ENCODE measurements at places on chromosomes 13 and 19.
A peak's percentile ranks its signal among the peaks of the same experiment; 100 is the strongest.

GRCh38 chr13:32164622-32165268 lies 133.2 kb downstream of the FRY start:
- peak; percentile 82 for DNase-seq

GRCh38 chr13:86591862-86592261 lies 792.6 kb upstream of the SLITRK6 start:
- no peak for DNase-seq

- no peak for DNase-seq
These were observed 3.8 kb upstream of the SLC7A9 start for GRCh38 chr19:32873247-32873959.

GRCh38 chr19:19493841-19494546 lies 21.4 kb downstream of the TSSK6 start:
- no peak for DNase-seq

GRCh38 chr13:76455960-76456359 lies 430.2 kb downstream of the KCTD12 start:
- no peak for DNase-seq

DNA sequence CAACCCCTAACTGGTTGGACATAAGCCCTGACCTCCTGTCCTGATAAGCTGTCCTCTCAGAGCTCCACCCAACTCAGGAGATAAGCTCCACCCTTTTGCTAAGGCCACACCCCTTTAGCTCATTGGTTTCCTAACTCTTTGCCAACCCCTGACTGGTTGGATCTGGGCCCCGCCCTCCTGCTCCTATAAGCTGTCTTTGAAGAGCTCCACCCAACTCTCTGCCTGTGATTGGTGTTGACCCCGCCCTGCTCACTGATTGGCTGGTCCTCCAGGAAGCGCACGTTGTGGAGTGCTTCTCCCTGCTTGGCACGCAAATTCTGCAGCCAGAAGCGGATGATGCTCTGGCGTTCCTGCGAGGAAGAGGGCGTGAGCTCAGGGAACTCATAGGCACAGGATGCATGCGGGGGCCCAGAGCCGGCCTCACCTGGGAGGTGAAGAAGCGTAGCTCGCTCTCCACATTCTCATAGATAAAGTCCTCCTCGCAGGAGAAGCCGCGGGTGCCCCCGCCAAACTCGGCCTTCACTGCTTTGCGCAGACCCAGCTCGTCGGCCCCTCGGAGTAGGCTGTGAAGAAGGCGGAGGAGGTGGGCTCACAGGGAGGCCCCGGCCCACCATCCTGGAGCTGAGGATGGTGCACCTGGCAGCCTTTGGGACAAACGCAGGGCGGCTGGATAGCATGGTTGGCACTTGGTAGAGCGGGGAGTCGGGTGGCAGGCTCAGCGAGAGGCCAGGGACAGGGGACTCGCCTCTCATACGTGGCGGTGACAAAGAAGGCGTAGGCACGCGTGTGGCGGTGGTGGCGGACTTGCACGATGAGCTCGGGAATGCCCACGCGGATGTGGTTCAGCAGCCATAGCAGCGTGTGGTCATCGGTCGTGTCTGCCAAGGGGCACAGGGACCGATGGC lies 1.7 kb downstream of the ANO8 start:
- DNase-seq: peak; percentile 68

GRCh38 chr13:96273196-96273595 lies 183.3 kb downstream of the HS6ST3 start:
- DNase-seq: no peak

DNA sequence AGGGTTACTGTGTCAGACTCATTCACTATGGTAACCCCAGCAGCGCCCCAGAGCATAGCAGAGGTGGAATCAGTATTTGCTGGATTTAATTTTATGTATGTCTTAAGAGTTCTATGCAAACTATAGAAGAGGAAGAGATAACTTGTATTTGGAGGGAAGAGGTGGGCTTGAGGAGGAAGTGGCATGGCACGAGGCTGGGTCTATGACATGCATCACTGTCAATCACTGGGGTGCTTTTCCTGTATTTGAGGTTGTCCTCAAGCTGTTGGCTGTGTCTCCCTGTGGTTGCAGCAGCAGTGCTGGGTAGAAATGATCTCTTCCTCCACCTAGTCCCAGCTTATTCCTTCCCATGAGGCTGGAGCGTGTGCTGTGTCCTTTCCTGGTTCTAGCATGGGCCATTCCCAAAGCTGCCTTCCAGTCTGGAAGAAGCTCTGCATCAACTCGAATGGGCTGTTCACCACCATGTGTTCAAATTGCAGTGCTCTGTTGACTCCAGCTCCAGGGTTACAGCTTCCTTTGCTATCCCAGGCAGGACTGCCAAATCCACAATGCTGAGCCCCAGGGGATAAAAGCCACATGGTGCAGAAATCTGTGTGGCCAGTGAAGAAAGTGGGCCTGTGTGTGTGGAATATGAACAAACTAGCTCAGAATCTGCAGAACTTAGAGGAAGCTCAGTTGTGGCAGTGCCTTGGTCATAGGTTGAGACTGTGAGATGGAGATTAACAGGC lies 73.1 kb upstream of the MTIF3 start:
- DNase-seq: no peak

DNA sequence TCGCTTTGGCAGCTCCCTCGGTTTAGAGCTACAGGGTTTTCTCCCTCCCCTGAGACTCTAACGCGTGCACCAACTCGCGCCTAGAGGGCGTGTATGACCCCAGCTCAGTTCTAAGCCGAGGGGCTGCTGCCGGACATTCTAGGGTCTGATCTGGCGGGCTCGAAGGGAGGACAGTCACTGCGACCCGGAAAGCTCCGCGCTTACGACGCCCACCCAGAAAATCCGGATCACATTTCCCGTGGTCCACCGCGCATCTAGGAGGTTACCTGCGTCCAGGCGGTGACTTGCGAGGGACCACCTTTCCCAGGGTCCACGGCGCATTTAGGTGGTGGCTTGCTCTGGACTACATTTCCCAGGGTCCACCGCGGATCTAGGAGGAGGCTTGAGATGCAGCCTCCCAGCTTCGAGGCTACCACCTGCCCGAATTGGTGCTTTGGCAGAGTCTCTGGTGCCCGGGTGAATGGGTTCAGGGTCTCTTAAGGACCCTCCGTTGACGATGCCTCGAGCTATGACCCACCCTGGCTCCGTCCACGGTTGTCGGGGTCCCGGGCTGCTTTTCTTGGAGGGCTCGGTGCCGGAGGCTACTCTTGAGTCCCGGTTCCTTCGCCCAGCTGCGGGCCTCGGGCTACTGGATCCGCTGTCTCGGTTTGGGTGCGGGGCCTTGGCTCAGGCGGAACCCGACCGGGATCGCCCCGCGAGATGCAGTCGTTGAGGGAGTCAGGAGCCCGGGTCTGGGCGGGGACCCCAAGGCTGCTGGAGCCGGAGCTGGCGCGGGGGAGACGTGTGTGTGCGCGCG lies 30.5 kb downstream of the ZNF146 start:
- DNase-seq: no peak

DNA sequence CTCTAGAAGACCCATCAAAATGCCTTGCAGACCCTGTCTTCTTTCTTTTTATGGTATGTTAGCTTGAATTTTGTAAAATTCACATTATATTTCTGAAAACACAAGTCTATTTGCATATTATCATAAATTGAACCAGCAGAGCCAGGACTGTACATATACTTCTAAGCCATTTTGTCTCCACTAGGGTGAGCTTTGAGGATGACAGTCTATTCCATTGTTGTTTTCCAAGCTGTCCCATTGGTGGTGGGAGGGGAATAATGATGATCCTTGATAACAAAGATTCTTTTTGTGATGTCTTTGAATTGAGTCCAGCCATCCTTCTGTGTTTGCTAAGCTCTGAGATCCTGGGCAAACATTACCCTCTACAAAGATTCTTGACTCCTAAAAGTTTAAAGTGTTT lies 359.3 kb upstream of the PCDH20 start:
- DNase-seq: no peak

GRCh38 chr19:42634409-42635232 lies 39.9 kb upstream of the CEACAM8 start:
- peak; percentile 10 for DNase-seq

GRCh38 chr13:113064534-113065405 lies 40.8 kb upstream of the F7 start:
- no peak for DNase-seq

- DNase-seq: no peak
These were observed 43.6 kb downstream of the TEX26 start for GRCh38 chr13:30976025-30976424.

GRCh38 chr19:16736709-16737108 lies 17.1 kb downstream of the NWD1 start:
- DNase-seq: no peak

GRCh38 chr13:21897161-21897560 lies 226.3 kb downstream of the FGF9 start:
- no peak for DNase-seq

DNA sequence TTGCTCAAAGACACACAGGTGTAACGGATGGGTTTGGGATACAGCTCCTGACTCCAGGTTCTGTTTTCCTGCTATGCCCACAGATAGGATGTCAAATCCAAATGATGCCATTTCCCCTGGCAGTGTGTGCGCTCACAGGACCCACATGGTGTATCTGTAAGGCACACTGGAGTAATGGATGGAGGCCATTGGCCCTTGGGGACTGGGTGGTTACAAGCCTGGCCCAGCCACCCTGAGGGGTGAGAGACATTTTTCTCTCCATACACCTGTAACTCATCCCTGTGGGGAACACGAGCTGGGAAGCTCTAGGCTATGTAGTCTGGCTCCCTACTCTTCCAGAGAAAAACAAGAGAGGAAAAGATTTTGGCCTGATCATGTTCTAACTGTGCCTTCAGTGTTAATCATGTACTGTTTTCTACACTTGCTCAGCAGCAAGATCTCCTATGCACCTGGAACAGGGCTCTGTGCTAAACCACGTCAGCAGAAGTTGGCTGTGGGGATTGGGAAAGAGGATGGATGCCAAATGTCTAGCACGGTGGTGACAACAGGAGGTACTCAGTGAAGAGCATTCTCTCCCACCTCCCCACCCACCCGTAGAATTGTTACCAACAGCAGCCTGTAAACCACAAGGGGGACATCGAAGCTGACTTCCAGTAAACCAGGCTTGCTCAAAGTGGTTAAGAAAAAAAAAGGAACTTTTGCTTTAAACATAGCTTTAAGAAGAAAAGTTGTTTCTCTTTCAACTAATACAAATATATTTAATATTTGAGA lies 237.0 kb downstream of the LACC1 start:
- no peak for DNase-seq

All from NCI-H2081 (cell line).